HTR-8/SVneo (cell line): ENCODE measurements at places on chromosomes 16 and 17.
A peak's percentile ranks its signal among the peaks of the same experiment; 100 is the strongest.

DNA sequence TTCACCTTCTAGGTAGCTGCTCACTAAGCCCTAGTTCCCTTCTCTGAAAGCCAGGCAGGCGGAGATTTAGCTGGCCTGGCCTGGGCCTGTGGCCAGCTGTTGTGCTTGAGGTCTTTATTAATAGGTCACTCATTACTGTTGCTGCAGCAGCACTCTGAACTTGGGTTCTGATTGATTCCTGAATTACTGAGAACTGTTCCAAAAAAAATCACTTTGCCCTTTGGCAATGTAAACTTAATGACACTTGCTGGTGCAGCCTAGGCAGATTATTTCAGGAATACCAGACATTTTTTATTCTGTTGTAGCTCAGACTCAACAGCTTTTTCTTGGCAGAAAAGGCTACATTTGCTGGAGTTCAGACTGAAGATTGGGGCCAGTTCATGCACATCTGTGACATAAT is 2.7 kb downstream of the TOM1L1 start:
- DNase-seq, result no peak

GRCh38 chr17:41984454-41984853 is 17.9 kb downstream of the CNP start:
- no peak for DNase-seq

GRCh38 chr16:88284626-88285513 is 97.9 kb upstream of the ZNF469 start:
- DNase-seq, result no peak

GRCh38 chr16:10172848-10173655 is 9.2 kb downstream of the GRIN2A start:
- DNase-seq, result peak; percentile 47

- no peak for DNase-seq
These were observed 210.0 kb downstream of the TMEM114 start for GRCh38 chr16:8380311-8380710.

- DNase-seq, result no peak
These were observed 20.0 kb upstream of the KCNJ16 start for GRCh38 chr17:70055000-70055399.

- peak; percentile 79 for DNase-seq
These were observed 18.6 kb downstream of the C1QTNF1 start for GRCh38 chr17:79042421-79043190.

- no peak for DNase-seq
These were observed 9.7 kb downstream of the MPRIP start for GRCh38 chr17:17051791-17052461.

GRCh38 chr16:47983999-47984580 is 171.7 kb downstream of the ABCC12 start:
- DNase-seq, result no peak

DNA sequence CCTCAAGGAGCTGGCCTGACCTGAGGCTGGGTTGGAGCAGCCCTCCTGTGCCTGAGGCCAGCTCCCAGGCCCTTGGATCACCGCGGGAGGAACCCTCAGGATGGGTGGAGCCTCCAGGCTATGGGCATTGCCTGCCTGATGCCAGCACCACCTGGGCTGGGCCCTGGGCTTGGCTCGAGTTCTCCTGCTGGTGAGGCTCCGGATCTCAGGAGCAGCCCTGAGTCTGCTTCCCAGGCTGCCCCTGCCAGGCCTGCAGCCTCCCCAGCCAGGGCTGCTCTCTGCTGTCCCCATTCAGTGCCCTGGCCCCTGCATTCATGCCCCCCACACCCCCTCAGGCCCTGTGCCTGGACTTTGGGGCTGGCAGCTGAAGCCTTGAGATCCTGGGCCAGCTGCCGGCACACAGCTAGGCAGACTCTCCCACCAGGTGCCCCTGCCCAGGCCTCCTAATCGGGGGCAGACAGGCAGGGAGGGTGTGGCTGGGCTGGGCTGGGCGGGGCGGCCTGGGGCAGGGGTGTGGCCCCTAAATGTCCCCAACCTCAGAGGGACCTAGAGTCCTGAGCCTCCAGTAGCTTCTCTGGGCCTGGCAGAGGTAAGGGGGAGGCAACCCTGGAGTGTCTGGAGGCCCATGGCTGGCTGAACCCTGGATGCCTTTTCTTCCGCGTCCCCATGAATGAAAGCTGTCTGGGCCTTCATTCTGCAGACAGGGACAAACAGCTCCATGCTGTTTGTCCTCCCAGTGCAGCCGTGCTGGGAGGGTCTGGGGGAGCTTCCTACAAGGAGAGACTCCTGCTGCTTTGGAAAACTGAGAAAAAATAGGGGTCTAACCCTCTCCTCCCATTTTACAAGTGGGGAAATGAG is 1.1 kb upstream of the PIGQ start:
- no peak for DNase-seq

DNA sequence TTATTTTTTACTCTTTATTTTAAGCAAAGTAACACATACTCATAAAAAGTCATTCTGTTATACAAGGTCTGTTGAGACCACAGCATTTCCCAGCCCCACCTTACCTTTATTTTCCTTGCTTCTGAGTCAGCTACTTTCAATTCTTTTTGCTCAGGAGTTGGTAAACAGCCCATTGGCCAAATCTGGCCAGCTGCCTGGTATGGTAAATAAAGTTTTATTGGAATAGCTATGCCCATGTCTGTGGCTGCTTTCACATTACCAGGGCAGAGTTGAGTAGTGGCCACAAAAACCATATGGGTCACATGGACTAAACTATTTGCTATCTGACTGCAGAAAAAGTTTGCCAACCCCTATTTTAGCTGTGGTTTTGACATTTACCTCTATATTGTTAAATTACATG is 3.4 kb upstream of the NSRP1 start:
- no peak for DNase-seq

GRCh38 chr16:74480150-74481029 is 59.1 kb upstream of the CLEC18B start:
- peak; percentile 62 for DNase-seq

GRCh38 chr17:38324772-38325171 is 19.0 kb downstream of the GPR179 start:
- no peak for DNase-seq

- DNase-seq, result no peak
These were observed 8.9 kb upstream of the ULK2 start for GRCh38 chr17:19876529-19877161.

DNA sequence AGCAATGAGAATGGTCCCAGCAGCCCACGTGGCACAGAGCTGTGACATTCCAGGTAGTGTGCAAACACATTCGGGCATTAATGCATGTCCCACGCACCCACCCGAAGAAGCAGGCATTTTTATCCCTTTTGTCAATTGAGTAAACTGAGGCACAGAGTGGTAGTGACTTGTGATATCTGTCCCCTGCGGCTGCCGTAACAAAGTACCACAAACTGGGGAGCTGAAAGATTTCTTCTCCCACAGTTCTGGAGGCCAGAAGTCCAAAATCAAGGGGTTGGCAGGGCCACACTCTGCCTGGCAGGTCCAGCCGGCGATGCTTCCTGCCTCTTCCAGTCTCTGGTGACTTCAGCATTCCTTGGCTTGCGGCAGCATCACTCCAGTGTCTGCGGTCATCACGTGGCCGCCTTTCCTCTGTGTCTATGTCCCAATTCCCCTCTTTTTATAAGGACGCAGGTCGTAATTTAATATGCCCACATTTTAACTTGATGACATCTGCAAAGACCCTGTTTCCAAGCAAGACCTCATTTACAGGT is 221.9 kb upstream of the GSE1 start:
- DNase-seq, result no peak

GRCh38 chr16:58753711-58754134 is 19.6 kb upstream of the GOT2 start:
- no peak for DNase-seq

DNA sequence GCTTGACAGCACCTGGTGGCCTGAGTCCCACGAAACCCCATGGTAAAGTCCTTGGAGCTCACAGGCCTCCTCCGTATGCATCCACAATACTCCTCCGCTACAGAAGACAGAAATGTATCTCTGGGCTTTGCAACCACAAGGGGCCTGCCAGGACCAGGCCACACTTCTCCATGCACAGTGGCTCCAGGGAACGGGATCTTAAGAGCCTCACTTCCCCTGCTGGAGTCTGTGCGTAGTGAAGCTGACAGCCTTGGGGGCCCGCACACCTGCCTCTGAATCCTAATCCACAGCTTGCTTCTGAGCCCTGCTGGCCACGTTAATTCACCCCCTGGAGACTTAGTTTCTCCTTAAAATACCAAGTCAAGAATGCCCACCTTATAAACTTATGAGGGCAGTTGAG is 125.7 kb downstream of the COPRS start:
- DNase-seq, result no peak

GRCh38 chr16:84370723-84371552 is 2.6 kb downstream of the ATP2C2 start:
- DNase-seq, result no peak

DNA sequence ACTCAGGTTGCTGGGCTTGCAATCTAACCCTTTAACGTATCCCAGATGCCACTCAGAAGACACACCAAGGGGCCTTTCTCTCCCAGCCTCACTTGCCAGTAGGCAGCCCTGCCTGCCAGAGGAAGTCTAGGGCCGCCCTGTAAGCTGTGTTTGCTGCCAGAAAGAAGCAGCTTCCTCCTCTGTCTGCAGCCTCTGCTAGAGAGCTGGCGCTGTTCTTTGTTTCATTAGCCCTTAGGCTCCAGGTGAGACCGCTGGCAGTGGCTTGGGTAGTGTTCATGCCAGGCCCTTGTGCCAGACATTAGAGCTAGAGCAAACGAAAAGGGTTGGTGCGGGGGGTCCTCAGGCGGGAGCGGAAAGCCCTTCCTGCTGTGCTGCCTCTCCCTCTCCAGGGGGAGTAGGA is 8.9 kb downstream of the CTRL start:
- no peak for DNase-seq

DNA sequence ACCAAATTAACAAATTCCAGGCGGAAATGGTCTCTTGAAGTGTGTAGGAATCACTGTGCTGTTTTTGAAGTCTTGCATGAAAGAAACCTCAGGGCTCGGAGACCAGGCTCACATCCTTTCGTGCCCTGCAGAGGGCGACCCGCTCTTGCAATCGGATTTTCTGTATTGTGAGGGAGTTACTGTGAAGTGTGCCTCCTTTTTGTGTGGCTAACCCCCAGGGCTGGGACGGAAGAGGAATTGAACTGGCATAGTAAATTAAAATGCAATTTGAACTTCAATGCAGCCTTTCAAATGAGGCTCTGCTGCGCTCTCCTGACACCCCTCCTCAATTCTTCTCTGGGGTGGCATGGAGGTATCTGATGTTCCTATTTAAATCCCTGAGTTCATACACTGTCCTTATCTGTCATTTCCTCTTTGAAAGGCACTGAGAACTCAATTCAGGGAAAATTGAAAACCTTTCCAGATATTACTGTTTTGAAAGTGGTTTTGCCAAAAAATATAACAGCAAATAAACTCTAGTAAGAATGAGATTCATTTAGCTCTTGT is 51.5 kb upstream of the MGAT5B start:
- peak; percentile 86 for DNase-seq

DNA sequence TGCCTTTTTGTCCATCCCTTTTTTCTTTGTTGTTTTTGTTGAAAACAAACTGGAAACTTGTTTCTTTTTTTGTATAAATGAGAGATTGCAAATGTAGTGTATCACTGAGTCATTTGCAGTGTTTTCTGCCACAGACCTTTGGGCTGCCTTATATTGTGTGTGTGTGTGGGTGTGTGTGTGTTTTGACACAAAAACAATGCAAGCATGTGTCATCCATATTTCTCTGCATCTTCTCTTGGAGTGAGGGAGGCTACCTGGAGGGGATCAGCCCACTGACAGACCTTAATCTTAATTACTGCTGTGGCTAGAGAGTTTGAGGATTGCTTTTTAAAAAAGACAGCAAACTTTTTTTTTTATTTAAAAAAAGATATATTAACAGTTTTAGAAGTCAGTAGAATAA is 4.9 kb downstream of the SOX9 start:
- DNase-seq, result no peak

DNA sequence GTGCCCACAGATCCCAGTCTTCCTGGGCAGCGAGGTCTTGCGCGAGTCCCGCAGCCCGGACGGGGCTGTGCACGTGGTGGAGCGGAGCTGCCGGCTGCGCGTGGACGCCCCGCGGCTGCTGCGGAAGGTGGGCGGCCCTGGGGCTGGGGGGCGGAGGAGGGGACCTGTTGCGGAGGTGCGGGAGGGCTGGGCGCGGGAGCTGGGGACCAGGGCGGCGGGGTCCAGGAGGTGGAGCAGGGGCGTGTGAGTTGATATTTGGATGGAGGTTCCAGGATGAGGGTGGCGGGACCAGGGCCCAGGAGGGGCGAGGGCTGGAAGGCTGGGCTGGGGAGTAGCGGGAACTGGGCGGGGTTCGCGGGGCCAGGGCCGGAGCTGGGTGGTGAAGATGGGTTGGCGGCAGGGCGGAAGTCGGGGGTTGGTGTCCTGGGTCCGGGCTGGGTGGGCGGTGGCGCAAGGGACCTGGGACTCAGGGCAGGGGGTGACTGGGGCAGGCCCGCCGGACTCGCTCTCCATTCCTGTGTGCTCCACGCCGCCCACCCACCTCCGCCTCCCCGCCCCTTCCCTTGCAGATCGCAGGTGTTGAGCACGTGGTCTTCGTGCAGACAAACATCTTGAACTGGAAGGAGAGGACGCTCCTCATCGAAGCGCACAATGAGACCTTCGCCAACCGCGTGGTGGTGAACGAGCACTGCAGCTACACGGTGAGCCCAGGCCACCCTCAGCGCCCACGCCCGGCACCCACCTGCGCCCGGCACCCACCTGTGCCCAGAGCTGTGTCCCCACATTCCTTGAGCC is 29.6 kb downstream of the SEC14L5 start:
- DNase-seq, result no peak

DNA sequence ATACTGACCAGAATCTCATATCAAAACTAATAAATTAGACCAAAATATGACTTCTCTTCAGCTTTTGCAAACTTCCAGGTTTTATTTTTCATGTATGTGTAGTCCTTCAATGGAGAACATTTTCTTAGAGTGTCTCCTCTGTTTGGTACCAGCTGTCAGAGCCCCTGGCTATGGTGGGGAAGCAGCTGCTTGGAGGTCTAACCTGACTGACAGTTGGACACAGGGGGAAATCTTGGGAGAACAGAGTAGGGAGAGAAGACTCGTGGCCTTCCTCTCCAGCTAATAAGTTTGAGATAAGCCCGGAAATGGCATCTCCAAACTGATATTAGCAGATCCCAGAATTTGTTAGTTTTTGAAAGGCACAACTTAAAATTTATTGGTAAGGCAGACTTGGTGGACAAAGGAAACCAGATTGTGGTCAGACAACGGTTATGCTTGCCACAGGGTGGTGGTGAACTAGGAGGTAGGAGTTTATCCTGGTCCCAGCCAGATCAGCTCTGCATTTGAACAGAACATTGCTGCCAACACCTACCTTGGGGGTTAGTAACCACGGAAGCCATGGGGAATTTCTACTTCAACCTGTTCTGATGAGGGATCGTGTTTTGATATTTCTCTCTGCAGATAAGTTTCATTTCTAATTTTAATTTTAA is 39.2 kb upstream of the IRX3 start:
- DNase-seq, result no peak

DNA sequence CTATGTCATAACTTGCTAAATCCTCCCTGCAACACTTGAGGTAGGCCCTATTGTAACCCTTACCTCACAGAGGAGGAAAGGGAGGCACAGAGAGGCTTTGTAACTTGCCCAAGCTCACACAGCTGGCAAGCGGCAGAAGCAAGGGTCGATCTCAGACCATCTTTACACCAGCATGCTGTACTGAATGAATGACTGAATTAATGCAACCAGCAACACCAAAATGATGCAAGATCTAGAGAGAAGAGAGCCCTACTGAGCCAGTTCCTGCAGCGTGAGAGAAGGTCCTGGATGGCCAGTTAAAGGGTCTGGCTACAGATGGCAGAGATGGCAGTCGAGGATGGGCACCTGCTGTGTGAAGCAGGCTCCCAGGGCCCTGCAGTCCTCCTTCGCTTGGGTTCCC is 8.2 kb upstream of the KLHL36 start:
- no peak for DNase-seq
